ENCODE measurements at places on chromosomes 7 and 10.

- no peak for DNase-seq
Measured at GRCh38 chr10:72539137-72539536, 86.7 kb downstream of the MICU1 start.

DNA sequence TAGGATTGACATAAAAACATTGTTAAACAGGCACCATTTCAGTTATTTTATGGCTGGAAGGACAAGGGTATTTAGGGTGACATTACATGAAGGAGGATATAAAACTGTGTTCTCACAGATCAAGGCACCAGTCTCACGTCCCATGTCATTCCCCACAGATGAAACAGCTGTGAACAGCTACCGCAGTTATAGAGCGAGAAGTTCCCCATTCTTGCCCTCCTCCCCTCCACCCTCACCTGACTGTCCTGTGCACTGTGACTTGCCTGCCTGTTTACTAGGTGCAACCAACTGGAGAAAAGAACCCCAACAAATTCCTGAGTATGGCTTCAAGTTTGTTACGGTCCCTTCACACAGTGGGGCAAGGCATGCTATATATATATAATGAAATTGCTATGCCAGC lies 141.6 kb downstream of the SND1 start:
- DNase-seq, result no peak

DNA sequence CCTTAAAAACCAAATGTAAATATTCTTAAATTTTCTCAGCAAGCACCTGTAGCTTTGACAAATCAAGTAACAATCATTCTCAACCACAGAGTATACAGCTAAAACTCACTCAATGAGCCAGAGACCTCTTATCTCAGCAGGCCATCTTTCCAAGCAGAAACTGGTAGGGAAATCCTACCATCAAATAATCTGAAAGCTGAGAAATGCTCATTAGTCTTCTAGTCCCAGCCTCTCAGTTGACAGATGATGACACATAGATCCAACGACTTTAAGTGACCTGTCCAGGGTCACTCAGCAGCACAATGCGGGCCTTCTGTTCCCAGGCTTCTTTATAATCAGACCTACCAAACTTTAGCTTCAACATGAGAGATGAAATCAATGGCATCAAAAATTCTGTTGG lies 184.6 kb downstream of the SGMS1 start:
- DNase-seq, result no peak

GRCh38 chr10:36475746-36476145 lies 649.7 kb upstream of the ANKRD30A start:
- DNase-seq, result no peak

DNA sequence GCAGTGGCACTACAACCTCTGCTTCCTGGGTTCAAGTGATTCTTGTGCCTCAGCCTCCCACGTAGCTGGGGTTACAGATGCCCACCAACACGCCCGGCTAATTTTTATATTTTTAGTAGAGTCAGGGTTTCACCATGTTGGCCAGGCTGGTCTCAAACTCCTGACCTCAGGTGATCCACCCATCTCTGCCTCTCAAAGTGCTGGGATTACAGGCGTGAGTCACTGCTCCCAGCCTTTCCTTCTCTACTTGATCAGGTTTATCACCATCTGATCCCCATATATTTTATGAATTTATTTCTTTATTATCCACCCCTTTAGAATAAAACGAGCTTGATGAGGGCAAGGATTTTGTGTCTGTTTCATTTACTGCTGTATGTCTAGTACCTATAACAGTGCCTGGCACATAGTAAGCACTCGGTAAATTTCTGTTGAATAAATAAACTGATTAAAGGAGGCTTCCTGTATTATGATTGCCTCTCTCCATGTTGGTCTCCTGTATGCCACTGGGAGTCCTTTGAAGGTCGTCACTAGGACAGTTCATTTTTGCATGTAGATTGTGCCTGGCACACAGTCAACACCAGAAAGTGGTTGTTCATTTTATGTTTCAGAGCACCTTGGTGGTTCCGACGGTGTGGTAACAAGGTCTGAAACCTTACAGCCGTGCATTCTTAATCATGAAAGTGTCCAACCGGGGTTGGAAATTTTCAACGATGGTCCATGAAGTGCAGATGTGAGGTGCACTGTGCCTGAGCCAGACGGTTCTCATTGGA lies 9.6 kb upstream of the EIF3A start:
- peak; percentile 22 for DNase-seq

- no peak for DNase-seq
Measured at GRCh38 chr10:1947464-1948003, 210.2 kb upstream of the ADARB2 start.

DNA sequence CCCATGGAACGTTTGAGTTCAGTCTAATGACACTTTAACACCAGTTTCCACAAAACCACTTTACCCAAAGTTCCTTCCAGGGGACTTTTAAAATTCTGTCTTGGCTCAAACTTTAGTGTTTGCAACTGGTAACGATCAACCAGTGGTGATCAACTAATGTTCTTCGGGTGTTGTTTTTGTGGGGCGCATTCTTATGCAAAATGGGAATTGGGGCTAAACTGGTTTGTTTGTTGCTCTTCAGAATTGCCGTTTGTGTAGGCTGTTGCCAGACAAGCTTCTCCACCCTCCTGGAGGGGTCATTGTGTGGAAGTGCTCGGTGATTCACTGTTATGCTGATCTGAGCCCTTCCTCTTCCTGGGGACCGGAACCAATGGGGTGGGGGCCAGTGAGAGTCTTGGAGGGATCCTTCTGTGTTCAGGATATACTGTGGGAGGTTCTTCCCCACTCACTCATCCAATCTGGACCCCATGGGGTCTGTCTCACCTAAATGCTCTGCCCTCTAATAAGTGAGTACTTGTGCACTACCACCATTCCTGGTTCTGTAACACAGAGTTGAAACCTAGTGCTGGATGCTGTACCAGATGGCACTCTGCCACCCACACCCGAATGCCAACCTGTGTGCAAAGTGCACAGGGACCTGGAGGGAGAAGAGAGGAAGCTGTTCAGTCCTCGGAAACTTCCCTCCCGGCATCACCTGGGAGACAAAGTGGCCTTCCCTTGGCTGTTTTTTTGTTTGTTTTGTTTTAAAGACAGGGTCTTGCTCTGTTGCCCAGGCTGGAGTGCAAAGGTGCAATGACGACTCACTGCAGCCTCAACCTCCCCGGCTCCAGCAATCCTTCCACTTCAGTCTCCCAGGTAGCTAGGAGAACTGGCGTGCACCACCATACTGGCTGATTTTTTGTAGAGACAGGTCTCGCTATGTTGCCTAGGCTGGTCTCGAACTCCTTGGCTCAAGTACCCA lies 2.1 kb downstream of the NFE2L3 start:
- DNase-seq, result no peak

DNA sequence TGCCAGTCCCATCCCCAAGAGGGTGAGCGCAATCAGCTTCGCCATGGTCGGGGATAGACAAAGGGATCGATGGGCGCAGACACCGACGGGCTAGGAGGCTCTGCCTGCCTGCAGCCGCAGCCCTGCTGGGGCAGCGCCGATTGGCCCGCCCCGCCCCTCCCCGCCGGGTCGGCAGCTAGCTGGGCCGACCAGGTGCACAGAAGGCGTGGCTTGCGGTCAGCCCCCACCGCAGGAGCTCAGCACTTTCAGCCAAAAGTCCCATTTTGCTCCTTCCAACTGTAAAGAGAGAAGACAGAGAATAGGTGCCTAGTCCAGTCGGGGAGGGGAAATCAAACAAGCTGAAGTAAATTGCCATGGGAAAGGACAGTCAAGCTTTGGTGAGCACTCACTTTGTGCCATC lies at the start of gene PON1:
PON1 (minus strand) TSS at position 102 of the 400 bp plus-strand sequence; CDS start at position 45, 57 bp downstream.
- no peak for DNase-seq

DNA sequence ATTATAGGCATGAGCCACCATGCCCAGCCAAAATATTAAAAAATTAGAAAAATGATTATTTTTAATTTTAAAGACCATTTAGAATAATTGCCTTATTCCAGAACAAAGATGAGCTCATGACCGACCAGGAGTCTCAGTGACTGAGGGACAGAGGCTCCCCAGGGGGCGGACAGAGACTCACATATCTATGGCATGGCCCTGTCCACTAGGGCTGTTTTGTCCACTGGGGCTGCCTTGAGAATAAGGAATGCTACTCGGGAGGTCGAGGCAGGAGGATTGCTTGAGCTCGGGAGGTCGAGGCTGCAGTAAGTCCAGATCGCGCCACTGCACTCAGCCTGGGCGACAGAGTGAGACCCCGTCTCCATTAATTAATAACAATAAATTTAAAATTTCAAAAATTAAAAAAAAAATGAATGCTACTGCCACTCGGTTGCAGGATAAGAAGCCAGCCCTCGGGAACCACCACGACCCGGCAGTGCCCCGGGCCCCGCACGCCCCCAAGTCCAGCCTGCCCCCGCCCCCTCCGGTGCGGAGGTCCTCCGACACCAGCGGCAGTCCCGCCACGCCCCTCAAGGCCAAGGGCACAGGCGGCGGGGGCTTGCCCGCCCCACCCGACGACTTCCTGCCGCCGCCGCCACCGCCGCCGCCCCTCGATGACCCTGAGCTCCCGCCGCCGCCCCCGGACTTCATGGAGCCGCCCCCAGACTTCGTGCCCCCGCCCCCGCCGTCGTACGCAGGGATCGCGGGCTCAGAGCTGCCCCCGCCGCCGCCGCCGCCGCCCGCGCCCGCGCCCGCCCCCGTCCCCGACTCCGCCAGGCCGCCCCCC lies 128.6 kb downstream of the APBB1IP start:
- no peak for DNase-seq

DNA sequence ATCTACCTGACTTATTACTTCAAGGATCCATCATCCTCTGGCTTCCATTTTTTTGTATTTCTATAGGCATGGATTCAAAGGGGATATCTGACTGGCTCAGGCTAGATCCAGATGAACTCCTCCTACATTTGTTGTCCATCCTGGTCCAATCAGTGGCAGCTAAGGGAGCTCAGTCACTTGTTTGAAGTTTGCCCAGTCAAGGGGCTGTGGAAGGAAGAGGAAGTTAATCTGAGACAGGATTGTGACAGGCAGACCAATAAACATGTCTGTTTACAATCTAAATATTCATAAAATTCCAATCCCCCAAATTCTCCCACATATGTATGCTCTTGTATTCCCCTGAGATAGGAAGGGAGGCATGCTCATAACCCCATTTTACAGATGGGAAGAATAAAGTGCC lies 48.7 kb downstream of the CAV1 start:
- DNase-seq, result no peak

DNA sequence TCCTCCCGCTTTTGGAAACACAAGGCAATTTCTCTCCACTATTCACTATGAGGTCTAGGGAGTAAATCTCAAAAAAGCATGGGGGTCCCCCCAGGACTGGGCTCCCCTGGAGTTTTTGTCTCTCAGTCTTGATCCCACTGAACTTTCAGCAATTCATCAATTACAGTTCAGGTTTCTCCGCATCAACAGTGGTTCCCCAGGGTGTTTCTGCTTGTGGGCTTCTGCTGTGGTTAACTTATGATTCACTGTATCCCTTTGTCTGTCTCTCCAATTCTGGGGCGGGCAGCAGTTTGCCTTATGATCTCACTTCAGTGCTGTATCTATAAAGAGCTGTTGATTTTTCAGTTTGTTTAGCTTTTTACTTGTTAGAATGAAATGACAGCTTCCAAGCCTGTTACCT lies 142.6 kb upstream of the CDC14C start:
- no peak for DNase-seq

DNA sequence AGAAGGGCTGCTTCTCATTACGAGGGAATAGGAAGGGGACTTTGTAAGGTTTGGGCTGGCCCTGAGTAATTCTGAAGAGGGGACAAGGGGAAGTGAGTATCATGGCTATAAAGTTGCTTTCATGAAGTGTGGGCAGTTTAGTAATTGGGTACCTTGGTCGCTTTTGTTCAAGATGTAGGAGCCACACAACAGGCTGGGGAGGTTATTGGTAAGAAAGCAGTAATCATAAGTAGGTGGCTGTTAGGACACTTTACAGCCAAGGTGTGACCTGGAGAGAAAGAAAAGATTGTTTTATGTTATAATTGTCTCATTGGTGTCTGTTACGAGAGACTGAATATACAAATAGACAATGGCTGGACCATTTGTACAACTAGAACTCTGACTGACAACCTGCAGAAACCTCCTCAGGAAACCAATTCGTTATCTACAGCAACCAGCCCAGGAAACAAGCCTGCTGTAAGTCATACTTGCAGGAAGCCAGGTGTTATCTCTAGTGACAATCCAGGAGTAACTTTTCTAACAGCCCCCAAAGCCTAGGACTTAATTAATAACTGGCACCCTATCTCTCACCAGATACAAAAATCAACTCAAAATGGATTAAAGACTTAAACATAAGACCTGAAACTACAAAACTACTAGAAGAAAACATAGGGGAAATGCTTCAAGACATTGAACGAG lies 5.0 kb upstream of the CCM2 start:
- DNase-seq, result no peak

- no peak for DNase-seq
Measured at GRCh38 chr7:94393246-94394108, 1.2 kb upstream of the COL1A2 start.
